SK-N-MC (cell line): ENCODE measurements at places on chromosomes 3 and 15.

- no peak for DNase-seq
These were observed 2.5 kb downstream of the EFCC1 start for GRCh38 chr3:129003578-129004112.

GRCh38 chr3:87260270-87260669 is 16.1 kb downstream of the POU1F1 start:
- peak; percentile 60 for DNase-seq

DNA sequence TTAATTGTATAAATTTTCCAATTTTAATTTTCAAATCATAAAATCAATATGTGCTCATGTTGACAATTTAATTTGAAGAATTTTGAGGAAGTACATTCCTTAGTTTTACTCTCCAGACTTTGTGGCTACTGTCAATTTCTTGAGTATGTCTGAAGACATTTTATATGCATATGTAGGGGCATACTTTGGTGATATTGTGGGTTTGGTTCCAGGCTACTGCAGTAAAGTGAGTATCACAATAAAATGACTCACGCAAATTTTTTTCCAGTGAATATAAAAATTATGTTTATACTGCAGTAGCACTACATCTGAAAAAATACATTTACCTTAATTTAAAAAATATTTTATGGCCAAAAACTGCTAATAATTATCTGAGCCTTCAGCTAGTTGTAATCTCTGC is 123.2 kb upstream of the PLCL2 start:
- DNase-seq: no peak

GRCh38 chr3:46370839-46371518 is at the start of gene CCR5:
Gene CCR5 (plus strand): TSS chr3:46370946. CDS start chr3:46372903, 1,957 bp downstream.
- DNase-seq: no peak

GRCh38 chr15:68617001-68617400 is 38.2 kb downstream of the CORO2B start:
- DNase-seq: no peak
